Stimulated activated CD4-positive, alpha-beta T cell treated with anti-CD3 and anti-CD28 coated beads, Interleukin-2, amount 100 ng/mL, for 24 hours (primary cell): ENCODE measurements at places on chromosomes 4 and X.

DNA sequence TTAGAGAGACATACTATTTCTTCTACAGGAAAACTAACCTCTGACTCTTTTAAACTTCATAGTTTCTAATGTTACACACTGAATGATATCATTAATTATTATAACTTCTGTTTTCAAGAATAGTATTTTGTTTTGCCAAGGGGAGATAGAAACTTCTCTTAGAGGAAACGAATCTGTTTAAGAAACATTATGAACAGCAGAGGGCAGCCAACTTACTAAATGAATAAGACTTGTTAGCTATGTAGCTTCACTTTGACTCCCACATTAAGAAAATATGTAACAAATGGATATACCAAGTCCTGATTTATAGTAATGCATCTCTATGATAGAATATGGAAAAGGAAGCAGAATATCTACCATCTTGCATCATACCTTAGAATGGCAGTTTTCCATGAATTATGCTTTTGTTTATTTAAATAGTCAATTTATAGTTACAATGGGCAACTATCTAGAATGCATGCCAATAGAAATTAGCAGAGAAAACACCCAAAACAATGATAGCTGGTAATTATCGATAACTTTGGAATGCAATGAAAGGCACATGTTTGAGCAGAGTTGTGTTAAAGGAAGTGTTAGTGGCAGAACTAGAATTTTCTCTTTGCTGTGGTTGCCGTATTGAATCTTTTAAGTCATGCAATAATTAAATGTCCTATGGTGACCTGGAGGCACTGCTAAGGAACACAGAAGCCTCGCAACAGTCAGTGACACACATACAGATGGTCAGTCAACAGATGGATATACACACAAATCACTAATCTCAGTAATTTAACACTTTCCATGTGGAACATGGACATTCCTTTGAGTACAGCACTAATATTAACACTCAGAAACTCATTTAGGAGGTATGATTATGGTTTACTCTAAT is 105.7 kb upstream of the PDLIM3 start:
- no peak for DNase-seq

DNA sequence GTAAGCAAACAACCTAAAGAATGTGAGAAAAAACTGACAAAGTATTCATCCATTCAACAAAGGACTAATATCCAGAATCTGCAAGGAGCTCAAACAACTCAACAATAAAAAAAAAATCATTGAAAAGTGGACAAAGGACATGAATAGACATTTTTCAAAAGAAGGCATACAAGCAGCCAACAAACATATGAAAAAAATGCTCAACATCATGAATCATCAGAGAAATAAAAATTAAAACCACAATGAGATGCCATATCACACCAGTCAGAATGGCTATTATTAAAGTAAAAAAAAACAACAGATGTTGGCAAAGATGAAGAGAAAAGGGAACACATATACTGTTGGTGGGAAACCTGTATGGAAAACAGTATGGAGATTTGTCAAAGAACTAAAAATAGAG is 120.7 kb upstream of the ADGRL3 start:
- DNase-seq = no peak

DNA sequence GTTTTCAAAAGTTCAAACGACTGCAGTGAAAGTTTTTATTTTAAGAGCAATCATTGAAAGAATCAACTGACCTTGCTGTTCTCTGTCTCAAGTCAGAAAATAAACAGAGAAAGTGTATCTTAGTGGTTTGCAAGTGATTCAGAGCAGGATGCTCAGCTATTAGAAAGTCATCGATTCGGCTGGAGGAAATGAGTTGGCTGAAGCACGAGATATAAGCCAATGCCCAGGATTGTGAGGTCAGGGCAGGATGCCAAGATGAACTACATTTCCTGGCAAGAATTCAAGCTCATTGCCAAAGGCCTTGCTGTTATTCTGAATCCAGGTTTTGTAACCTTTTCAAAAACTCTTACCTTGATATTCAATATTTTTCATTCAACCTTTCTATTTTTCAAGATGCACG is 541.4 kb upstream of the BOD1L1 start:
- DNase-seq = no peak

DNA sequence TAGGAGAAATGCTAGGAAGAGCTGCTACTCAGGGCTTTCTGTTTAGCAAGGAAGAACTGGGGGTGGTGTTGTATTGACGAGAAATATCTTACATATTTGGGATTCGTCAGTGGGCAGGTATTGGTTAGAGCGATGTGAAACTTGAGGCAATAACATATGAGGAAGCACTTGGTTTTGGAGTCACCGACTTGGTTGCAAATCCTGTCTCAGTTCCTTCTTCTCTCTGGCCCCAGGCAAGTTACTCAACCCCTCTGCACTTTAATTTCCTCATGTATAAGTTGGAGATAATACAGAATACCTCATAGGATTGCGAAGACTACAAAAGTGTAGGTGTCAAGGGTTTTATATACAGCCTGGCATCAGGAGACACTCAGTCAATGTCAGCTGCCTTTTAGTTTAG is 34.1 kb downstream of the GPAT3 start:
- DNase-seq = no peak

DNA sequence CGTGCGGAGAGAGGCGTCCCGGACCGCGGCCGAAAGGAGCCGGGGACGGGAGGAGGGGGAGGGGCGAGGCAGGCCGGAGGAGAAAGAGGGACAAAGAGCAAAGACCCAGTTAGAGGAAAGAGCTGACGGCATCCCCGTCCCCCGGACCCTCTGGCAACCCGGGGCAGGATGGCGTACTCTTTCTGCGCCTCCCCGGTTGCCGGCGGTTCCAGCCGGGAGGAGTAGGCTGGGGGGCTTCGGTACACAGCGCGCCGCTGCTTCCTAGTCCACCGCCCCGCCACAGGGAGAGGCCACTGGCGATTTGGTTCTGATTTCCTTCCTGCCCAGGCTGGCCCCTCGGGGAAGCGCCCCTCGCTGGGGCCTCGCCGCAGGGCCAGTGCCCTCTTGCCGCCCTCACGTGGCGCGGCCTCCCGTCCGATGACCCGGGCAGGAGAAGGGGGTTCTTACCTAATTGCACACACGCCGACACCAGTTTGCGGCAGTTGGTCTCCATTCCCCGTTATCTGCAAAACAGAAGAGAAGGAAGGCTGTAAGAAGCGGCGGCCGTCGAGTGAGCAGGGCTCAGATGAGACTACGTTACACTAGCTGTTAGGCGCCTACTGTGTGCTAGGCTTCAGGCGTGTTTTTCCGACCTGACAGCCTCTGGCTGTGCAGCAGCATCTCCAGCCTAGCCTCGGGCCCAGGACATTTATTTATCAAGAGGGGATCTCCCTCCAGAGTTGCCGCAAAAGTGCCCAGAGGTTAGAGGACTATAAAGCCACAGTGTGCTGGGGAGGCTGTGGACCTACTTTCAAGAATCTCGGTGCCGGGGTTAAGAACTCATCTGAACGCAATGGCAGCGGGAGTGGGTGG is 9.9 kb upstream of the PITX2 start:
- no peak for DNase-seq

- no peak for DNase-seq
Observed at GRCh38 chr4:138835832-138836533, 179.6 kb upstream of the NOCT start.

DNA sequence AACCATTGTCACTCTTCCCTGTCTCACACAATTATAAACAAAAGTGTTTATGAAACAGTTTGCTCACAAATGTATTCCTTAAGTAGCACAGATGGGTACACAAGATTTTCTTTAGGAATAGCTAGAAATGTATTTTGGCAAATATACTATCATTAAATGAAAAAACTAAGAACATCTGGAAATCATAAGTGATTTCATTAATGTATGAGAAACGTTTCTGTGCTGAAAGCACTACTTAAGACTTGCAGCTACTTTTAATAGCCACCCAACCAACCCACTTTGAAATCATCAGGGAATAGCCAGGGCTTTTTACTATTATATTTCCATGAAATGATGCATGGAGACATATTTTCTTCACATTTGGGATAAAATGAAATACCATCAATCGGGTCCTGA is 62.3 kb upstream of the NAP1L5 start:
- no peak for DNase-seq

- DNase-seq = no peak
Observed at GRCh38 chr4:155639704-155640523, 26.7 kb upstream of the GUCY1A1 start.

DNA sequence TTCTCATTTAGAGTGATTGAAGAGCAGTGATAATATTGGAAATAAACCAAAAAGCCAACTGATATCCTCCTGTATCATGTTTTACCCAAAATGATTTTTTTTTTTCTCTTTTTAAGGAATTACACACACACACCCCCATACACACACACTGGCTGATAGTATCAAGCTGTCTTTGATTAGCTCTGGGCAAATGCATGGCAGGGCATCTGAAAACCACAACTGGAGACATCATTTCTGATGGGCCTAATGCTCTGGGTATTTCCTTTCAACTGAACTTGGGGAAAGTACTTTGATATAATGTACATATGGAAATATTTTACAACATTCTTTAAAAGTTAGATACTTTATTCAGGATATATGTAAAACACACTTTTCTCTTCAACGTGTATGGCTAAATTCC is 14.2 kb upstream of the OSTC start:
- DNase-seq = no peak

GRCh38 chrX:7085879-7086278 is 61.6 kb upstream of the STS start:
- no peak for DNase-seq

- no peak for DNase-seq
Observed at GRCh38 chrX:118497180-118497818, 1.7 kb downstream of the DOCK11 start.

- DNase-seq = no peak
Observed at GRCh38 chrX:42530027-42530426, 247.9 kb downstream of the PPP1R2C start.

- peak; percentile 74 for DNase-seq
Observed at GRCh38 chr4:77074981-77075855, 571 bp downstream of the CCNI start.

DNA sequence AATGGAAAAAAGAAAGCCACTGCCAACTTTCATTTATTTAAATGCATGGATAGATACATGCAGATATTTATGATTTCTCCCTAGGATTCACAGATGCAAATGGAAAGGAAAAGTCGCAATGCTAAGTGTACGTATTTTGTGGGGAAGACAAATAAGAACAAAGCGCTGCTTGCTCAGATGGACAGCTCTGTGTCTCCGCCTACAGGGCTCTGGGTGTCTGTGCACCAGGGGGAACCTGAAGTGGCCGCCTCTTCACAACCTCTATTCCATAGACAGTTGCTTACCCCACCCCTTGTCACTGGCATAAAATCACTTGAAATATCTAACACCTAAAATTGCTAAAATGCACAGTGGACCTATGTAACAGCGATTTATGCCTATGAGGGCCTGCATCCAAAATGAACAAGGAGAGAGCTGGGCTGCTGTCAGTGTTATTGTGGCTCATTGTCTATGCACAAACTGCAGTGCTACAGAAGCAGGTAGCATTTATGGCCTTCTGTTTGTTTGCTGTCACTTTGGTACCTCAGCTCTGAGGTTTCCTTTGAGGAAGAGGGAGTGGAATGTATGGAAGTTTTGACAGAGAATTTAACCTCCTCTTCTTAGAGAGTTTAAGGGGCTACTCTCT is 58.6 kb upstream of the PAGE1 start:
- peak; percentile 47 for DNase-seq

DNA sequence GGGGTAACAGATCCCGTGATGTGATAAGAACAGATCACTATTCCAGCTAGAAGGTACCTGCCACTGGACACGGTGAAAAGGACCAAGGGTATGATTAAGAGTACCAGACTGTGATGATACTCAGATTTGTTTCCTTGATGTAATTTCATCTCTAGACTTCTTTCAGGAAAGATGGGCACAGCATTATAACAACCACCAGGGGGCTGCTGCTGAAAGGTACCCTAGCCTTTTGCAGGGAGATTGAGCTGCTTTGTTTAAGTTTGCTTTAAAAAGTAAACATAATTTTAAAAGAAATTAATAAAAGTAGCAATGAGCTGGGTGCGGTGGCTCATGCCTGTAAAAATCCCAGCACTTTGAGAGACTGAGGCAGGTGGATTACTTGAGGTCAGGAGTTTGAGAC is 145.4 kb downstream of the EMCN start:
- peak; percentile 1 for DNase-seq

DNA sequence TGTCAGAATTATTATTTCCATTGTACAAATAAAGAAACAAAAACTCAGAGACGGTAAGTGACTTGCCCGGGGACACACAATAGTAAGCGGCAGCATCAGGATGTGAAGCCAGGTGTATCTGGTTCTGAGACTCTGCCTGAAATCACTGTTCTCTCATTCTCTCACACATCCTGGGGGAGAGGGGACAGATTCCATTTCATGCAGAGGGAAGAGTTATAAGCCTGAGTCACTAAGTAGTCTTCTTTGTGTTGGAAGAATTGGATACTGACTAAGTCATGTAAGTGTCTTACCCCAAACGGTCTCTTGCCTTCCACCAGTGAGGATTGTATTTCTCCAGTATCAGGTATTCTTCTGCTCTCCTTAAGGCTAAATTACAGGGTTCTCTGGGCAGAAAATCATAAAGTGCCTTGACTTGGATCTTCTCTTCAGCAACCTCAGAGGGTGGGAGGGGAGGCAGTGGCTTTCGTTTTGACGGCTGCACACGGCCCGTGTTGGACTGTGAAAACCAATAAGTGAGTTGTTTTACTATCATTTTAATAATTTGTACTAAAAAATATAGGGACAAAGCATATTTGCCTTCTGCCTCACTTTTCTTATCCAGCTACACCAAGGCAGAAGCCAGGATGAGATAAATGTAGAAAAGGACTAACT is 21.9 kb downstream of the TXK start:
- DNase-seq = no peak

DNA sequence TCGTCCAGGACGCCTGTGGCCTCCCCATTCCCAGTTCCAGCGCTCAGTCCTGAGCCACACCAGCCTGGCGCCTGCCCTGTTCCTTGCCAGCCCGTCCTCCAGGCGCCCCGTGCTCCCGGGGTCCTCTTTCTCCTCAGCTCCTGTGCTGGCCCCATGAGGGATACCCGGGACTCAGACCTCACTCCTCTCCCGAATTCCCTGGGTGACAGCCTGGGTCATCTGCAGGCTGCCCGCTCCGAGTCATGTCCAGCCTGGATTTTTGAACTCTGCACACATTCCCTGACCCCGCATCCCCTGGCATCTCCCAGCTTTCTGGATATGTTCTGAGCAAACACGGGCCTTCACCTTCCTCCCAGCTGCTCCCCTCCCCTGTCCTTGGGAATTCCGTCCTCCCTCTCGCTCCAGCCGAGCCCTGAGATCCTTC is 14.9 kb upstream of the ADD1 start:
- DNase-seq = no peak

DNA sequence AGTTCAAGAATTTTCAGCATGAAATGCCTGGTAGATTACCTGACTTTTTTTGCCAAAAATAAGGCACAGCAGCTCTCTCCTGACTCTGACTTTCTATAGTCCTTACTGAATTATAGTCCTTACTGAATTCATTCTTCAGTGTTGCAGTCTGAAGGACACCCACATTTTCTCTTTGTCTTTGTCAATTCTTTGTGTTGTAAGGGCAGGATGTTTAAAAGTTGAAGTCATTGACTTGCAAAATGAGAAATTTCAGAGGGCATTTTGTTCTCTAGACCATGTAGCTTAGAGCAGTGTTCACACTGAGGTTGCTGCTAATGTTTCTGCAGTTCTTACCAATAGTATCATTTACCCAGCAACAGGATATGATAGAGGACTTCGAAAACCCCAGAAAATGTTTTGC is 168.0 kb downstream of the SOWAHB start:
- no peak for DNase-seq
